Natural killer cell (primary cell): ENCODE measurements at places on chromosomes 16 and 17. TPM values are rescaled to one million over a fixed set of nuclear protein-coding genes. Genes with fewer than 3 reads are reported as not detected.

TPSG1 gene
- not detected for total RNA-seq

SSTR5 gene
- total RNA-seq, result not detected

RAMP2 gene
- not detected for total RNA-seq

TBX2 gene
- total RNA-seq, result 0.23 TPM

LASP1 gene
- total RNA-seq, result 340 TPM

PDIA2 gene
- total RNA-seq, result not detected

CES1 gene
- 1.7 TPM for total RNA-seq

ADORA2B gene
- 0.14 TPM for total RNA-seq

FAM171A2 gene
- 0.20 TPM for total RNA-seq

IL34 gene
- 0.48 TPM for total RNA-seq

FNDC8 gene
- not detected for total RNA-seq

DNAH3 gene
- not detected for total RNA-seq

PLA2G10 gene
- not detected for total RNA-seq

HBA2 gene
- 9.9 TPM for total RNA-seq

TPSAB1 gene
- total RNA-seq, result 13.4 TPM

MARCHF10 gene
- 1.2 TPM for total RNA-seq

GGT6 gene
- not detected for total RNA-seq

NPB gene
- total RNA-seq, result not detected

LPO gene
- not detected for total RNA-seq

ARL16 gene
- total RNA-seq, result 39.3 TPM

GP1BA gene
- 0.25 TPM for total RNA-seq
